Stimulated activated CD8-positive, alpha-beta memory T cell treated with anti-CD3 and anti-CD28 coated beads, Interleukin-15, amount 100 ng/mL, for 48 hours (primary cell): ENCODE measurements at places on chromosomes 12 and 14.

DNA sequence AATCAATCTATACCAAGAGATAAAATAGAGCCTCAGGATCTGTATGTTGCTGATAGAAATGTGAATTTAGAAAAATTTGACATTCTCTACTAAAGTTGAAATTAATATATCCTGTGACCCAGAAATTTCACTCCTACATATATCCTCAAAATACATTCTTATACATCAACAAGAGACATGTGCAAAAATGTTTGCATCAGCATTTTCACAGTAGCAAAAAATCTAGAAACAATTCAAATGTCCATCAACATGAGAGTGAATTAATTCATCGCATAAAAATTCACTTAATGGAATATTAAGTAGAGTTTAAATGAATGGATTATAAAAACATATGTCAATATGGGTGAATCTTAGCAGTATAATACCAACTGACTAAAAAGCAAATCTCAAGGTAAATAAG, 80.8 kb downstream of the GPR65 start:
- no peak for DNase-seq

DNA sequence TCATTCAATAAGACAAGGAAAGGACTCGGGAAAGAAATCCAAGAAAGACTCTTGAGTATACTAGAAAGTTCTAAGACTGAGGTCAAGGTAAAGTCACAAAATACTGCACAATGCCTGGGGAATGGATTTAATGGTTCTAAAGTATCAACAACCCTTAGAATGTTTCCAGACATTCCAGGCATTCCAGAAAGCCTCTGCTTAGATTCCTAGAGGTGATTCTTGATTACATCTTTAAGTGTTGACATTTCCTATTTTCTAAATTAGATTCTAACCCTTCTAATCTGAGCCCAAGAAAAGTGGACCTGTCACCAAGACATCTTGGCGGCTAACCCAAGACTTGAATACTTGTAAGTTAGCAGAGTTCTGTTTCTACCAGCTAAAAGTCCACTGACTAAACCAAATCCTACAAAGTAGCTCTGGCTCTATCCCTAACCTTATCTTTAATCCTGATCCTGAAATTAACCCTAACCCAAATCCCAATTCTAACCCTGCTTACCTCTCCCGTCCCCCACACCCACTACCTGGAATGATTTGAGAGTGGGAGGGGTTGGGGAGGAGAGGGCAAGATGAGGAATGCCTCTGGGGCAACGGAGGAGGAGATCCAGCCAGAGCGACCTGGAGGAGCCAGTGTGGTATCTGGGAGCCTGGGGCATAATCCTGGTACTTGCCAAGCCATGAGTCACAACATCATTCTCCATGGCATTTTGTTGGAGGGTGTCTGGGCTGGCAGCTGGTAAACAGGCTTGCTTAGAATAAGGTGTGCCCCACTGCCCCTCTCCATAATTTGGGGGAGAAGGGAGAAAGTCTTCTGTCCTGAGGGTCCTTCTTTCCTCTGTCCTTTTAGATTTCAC, 93.4 kb upstream of the HOXC13 start:
- no peak for DNase-seq

GRCh38 chr12:123200414-123200813, 32.5 kb downstream of the MPHOSPH9 start:
- DNase-seq = no peak

GRCh38 chr14:104112609-104113571, 25.5 kb upstream of the KIF26A start:
- no peak for DNase-seq

- no peak for DNase-seq
Observed at GRCh38 chr14:87940382-87940781, 52.6 kb downstream of the GALC start.

DNA sequence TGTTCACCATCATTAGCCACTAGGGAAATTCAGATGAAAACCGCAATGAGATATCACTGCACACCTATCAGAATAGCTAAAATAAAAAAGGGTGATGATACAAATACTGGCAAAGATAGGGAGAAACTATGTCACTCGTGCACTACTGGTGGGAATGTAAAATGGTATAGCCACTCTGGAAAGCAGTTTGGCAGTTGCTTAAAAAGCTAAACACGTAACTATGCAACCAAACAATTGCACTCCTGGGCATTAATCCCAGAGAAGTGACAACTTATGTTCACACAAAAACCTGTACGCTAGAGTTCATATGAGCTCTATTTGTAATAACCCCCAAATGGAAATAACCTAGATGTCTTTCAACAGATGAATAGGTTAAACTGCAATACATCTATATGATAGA, 35.4 kb downstream of the GPR135 start:
- DNase-seq = no peak

DNA sequence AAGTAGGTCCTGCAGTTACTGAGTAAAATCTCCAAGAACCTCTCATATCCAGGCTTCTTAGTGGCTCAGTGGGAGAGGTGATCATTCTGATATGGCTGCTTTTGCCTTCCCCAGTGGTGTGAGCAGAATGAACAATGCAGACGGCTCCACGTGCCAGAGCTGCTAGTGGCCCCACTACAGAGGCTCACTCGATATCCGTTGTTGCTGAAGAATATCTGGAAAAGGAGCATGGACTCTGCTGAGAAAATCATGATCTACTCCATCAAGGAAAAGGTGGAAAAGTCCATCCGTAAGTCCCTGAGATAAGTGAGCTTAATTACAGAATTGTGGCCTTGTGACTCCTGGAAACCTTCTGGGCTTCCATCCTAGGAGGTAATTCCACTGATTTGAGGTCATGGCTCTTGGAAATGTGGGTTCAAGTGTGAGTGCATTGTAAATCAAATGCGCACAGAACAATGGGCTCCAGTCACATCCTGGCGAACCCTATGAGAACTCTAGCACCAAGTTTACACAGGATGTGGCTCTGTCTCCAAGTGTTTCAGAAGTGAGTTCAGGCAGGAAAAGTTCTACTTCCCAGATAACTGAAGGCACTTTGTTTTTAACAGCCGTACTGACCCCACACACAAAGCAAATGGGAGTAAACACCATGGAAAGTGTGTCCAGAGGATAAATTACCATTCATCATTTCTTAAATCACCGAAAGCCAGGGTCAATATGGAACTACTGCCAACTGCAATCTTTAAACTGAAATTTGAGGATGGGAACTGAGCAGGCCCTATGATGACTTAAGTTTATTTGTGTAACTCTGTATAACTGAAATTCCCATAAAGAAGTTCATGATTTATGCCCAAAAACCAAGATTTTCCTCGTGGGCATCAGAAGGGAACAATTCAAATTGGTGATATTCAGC, 51.4 kb downstream of the PLEKHG7 start:
- DNase-seq = no peak

- DNase-seq = no peak
Observed at GRCh38 chr12:120928864-120929652, 24.9 kb upstream of the SPPL3 start.

GRCh38 chr12:68481181-68481941, 129.3 kb upstream of the RAP1B start:
- no peak for DNase-seq

DNA sequence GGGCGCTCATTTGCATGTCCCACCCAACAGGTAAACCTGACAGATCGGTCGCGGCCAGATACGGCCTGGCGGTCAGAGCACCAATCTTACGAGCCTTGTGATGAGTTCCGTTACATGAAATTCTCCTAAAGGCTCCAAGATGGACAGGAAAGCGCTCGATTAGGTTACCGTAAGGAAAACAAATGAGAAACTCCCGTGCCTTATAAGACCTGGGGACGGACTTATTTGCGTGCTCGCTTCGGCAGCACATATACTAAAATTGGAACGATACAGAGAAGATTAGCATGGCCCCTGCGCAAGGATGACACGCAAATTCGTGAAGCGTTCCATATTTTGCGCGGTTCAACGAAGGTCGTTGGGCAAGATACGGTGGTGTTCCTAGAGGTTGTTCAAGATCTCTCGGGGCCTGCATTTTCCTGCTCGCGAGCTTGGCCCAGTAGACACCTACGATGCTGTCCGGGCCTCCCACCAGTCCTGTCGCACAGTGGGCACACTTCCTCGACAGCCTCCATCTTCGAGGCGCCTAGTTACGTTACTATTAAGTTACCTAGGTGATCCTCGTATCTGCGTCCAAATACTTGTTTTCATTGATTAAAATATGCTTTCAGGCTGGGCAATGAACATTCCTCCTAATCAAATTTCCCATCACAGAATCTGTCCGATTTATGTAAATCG, at the start of gene RNU6-7:
RNU6-7 (plus strand) TSS at position 230 of the 675 bp plus-strand sequence.
- DNase-seq = peak; percentile 10

DNA sequence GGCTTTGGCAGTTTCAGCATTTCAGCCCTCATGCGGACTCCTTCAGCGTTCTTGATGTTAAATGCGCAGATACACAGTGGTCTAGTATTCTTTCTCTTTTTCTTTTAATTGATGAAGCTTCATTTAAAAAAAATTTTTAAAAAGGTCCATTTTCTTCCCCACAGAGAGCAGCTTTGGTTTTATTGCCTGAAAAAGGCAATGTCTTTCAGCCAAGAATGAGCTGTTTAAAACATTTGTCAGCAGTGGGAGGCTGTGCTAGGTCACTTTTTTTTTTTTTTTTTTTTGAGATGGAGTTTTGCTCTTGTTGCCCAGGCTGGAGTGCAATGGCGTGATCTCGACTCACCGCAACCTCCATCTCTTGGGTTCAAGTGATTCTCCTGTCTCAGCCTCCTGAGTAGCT, 13.5 kb downstream of the KMT5A start:
- DNase-seq = no peak

GRCh38 chr12:108773798-108774788, 42.8 kb upstream of the CORO1C start:
- DNase-seq = no peak

GRCh38 chr14:51081209-51081608, 13.7 kb downstream of the TRIM9 start:
- DNase-seq = no peak

- no peak for DNase-seq
Observed at GRCh38 chr14:33709711-33710110, 241.2 kb downstream of the EGLN3 start.

GRCh38 chr14:95015046-95015445, 142.3 kb downstream of the DICER1 start:
- DNase-seq = no peak

DNA sequence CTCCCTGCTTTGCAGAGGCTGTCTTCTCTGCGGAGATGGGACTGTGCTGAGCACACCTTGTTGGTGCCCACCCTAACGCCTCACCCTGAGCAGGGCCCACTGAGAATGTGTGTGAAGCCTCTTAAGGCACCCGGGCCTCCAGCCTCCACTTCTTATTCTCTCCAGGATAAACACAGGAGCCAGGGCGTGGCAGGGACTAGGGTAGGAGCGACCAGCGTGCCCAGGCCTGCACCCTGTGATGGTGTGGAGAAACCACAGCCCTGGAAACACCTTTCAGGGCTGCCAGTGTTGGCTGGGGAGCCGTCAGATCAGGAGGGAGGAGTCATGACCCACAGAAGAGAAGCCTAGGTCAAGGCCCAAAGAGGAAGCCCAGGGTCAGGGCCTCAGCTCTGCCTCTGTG, 41.3 kb downstream of the VDR start:
- DNase-seq = no peak

DNA sequence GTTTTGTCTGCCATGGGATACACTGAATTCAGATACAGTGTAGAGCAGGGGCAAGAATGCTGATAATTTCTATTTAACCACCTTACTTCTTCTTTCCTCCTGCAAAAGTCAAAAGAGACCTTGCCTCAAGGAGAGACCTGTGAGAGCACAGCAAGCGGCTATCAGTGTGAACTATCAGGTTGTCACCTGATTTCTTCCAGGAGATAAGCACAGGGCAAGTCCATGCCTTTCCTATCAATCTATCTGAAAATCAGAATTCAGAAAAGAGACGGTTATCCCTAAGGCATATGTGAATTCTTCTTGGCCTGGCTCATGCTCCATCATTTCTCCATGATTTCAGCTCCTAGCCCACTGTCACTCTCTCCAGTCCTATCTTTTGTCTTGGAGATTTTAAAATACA, 128.9 kb upstream of the CCND2 start:
- no peak for DNase-seq

- DNase-seq = no peak
Observed at GRCh38 chr14:67268426-67269150, 27.4 kb downstream of the PALS1 start.

DNA sequence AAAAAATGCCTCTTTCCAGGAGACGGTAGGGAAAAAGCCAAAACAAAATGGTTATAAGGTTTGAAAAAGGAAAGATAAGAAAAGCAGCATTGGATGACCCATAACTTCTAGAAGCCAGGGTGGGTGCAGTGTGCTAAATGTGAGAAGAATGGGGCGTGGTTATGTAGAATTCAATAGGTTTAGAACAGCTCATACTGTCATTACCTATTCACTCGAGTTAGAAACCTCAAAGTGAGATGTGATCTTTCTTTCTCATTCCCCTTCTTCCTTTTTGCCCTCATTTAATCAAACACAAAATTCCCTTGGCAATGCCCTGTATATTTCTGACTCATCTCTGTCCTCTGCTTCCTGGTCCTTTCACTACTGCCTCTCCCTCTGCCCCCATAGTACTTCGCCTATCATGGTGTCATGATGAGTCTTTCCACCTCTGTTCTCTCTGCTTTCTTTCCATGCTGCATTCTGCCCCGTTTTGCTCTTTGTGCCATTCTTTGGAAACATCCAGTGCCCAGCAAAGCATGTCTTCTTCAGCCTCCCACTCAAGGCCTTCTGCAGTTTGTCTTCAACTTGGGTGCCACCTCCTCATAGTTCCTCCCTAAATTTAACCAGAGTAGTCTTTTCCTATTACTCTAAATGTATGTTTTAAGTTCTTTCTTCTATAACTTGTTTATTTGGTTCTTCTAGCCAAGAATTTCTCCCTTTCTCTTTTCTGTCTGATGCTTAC, 496.3 kb downstream of the NRXN3 start:
- no peak for DNase-seq

DNA sequence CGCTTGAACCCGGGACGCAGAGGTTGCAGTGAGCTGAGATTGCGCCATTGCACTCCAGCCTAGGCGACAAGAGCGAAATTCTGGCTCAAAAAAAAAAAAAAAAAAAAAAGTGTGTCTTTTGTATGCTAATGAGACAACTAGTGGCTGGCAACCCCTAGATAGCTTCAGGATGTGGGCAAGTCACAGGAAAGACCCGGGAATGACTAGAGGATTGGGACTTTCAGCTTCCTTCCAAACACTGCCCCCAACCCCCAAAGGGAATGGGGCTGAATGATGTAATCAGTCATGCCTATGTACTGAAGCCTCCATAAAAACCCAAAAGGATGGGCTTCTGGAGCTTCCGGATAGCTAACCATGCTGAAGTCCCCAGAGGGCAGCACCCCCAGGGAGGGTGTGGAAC, 28.6 kb downstream of the USP44 start:
- DNase-seq = no peak

DNA sequence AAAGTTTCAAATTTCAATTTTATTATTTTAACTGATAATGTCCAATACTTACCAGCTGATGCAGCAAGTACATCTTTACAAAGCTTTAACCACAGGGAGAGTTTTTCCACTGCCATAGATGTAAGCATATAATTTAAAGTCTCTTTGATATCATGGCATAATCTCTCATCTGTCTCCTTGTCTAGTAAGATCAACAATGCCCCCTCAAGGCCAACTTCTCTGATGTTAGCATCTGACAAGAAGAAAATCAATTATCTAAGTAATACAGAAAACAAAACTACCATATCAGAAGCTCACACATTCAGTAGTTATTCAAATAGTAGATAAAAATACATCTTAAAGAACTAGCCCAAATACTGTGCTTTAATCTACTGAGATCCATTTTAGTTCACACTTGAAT, 94.2 kb downstream of the HEATR5A start:
- DNase-seq = no peak

GRCh38 chr14:90890322-90891020, 74.2 kb upstream of the TTC7B start:
- no peak for DNase-seq

GRCh38 chr12:124680863-124681778, 113.7 kb upstream of the NCOR2 start:
- DNase-seq = no peak

GRCh38 chr14:54840798-54841197, 61.8 kb downstream of the GCH1 start:
- DNase-seq = no peak
